ENCODE measurements at places on chromosomes 11 and 22.

DNA sequence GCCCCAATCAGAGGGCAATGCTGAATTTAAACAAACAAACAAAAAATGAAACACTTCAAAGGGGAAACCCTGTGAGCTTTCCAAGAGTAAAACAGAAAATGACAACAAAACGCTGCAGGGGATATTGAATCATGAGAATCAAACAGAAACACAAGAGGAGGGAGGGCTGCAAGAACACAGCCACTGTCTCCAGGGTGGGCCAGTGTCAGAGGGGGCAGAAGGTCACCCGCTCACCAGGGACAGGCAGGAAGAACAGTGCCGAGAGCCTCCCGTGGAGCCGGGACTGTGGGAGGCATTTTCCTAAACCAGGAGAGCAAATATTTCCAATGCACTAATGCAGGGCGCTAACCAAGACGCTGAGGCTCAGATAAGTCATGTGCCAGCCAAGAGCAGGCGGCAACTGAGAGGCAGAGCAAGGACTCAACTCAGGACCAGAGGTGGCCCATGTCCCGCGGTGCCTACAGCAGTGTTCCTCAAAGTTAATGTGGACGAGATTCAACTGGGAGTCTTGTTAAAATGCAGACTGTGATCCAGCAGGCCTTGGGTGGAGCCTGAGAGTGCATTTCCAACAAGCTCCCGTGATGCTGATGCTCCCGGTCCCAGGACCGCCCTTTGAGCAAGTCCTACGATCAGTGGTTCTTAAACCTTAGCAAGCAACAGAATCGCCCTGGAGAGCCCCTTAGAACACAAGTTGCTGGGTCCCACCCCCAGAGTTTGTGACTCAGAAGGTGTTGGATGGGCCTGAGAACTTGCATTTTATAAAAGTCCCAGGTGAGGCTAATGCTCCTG, 197.2 kb downstream of the TENM4 start:
- DNase-seq, result no peak

GRCh38 chr22:24436553-24436952, 9.2 kb downstream of the ADORA2A start:
- DNase-seq, result no peak

DNA sequence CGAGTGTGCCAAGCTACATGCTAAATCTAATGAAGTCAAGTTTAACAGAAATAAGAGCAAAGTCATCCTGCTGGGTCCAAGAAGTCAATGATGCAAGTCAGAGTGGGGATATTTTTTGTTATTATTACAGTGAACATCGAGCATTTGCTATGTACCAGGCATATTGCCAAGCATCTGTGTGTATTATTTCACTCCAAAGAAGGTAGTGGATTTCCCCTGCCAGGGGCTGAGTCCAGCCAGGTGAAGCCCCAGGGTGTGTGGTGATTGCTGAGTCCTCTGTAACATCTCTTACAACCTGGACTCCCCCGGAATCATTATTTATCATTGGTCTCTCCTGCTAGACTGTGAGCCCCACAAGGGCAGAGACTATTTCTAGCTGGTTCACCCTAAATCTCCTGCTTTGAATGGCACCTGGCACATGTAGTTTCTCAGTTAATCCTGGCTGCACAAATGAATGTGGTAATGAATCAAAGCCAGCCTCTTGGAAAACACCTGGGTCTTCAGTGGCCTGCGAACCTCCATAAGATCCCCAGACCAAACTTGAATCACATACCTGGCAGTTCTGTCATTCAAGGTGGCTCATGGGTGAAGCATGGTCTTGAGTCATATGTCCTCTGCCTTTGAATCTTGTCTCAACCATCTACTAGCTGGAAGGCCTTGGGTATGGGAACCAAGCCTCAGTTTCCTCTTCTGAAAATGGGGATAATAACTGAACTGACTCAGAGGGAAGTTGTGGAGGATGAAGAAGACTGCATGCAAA, 549.2 kb downstream of the MIAT start:
- DNase-seq, result no peak

DNA sequence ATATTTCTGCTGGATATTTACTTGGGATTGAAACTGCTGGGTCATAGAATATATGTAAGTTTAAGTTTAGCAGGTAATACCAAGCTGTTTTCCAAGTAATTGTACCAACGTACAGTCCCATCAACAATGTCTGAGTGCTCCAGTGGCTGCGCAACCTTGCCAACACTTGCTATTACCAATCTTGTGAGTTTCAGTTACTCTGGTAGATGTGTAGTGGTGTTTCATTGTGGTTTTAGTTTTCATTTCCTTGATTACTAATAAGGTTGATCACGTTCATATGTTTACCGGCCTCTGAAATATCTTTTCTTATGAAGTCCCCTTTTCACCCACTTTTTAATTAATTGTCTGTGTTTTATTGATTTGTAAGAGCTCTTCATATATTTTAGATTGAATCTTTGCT, 370.6 kb upstream of the CADM1 start:
- DNase-seq, result no peak

GRCh38 chr22:41525450-41526225, 18.6 kb downstream of the POLR3H start:
- no peak for DNase-seq

GRCh38 chr11:124894606-124895430, 2.8 kb downstream of the ROBO4 start:
- no peak for DNase-seq

DNA sequence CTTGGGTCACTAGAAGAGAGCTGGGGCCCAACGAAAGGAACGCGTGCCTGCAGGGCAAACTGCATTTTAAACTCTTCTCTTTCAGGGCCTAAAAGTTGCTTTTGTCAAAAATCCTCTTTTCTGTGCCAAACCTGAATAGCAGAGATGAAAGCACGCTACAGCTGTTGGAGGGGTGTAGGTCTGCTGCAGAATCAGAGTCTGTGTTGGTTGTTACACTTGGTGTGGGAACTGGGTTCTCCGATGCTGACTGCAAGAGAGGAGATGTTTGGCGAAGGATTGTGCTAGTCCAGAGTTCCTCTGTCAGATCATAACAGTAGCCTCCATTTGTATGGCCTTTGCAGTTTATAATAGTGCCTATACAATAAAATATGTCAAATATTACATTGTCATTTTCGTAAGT, 41.8 kb downstream of the BARX2 start:
- DNase-seq, result no peak

GRCh38 chr22:45237065-45237990, 3.4 kb downstream of the KIAA0930 start:
- no peak for DNase-seq

DNA sequence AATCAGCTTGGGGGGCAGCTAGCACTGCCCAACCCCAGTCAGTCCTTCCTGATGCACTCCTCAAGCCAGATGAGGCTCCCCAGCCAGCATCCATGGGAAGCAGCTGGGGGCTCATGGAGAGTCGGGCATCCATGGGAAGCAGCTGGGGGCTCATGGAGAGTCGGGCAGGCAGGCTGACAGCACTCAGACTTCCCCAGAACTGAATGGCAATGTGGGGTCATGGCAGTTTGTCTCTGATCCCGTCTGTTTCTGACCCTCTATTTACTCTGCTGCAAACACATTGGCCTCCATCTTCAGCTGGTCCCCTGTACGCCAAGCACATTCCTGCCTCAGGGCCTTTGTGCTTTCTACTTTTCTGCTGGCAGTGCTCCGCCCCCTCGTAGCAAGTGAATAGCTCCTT, 314.8 kb downstream of the NTM start:
- DNase-seq, result no peak

Data from right lung (tissue), 10 donors.